ENCODE measurements at places on chromosomes 12 and 14.

- no peak for DNase-seq
Measured at GRCh38 chr12:48349471-48349870, 1.2 kb downstream of the ZNF641 start.

GRCh38 chr12:126488806-126489205 lies 1423.6 kb downstream of the AACS start:
- DNase-seq = no peak

DNA sequence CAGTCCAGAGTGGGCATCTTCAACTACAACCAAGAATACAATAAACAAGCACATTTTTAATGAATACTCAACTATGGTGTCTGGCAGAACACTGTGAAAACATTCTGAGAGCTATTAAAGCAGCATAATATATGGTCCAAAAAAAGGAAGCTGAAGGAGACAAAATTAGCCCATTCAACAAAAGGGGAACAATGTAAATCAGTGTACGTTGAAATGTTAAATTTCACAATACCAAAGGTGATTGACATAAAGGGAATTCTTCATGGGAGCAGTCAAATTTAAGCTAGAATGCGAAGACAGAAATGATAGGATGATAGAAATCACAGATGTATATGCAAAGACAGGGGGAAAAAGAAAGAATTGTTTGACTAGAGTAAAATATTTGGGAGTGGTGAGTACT lies 41.3 kb upstream of the SYCP3 start:
- DNase-seq = no peak

DNA sequence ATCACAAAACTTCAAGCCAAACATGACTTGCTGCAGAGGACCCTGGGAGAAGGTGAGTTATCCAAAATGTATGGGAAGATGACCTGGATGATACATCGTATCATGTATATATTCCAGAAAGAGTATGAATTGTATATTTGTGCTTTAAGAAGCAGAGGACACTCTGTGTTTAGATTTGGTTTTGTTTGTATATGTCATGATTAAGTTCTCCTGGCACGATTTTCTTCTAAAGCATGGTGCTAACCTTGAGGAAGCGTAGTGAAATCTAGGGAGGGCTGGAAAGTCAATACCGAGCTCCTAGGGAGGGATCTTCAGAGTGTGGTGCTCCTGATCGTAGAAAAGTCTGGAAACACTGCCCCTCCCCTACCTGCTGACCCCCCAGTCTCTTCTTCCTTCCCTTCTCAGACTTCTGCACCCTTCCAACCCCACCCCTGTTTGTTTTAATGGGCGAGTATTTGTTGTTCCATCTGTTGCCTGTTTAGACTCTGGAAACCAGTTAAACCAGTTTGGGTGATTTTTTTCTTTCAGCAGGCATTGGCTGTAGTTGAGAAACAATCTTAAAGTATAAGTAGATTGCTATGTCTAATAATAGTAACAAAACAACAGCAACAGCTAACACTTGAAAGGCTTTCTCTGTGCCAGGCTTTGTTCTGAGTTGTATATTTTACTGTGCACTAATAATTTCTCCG lies 141.6 kb downstream of the KICS2 start:
- DNase-seq = no peak

GRCh38 chr12:127964717-127965116 lies 302.3 kb upstream of the TMEM132C start:
- DNase-seq = no peak

DNA sequence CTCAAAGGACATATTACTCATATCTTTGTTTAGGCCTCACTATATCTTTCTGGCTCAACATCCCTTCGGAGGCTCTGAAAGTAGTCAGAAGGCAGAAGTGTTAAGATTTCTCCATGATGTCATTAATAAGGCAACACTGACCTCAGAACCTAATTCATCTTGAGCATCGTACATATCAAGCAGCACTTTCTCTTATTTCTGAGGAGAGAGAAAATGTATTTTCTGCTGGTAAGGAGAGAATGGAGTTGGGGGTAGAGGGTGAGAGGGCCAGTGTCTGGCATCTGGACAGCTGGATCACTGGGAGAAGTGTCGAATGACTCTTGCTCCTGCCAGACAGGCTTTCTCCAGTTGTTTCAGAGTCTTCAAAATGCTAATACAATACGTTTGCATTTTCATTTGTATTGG lies 213.2 kb upstream of the PRICKLE1 start:
- no peak for DNase-seq

DNA sequence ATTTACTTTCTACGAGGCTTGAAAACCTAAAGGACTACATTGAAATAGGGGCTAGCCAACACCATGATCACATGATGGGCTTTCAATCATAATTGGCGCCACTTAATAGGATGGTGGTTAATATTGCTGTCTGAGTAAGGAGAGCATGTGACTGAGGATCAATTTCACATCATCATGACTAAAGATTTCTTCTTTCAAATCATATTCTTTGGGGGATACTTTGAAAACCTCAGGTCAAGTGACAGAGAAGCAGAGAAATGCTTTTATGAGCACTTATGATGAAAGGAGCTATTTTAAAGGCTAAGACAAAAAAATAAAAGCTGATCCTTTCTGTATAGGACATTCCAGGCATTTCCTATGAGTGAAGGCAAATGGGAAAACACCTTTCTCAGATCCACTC lies 42.9 kb upstream of the KRAS start:
- no peak for DNase-seq

DNA sequence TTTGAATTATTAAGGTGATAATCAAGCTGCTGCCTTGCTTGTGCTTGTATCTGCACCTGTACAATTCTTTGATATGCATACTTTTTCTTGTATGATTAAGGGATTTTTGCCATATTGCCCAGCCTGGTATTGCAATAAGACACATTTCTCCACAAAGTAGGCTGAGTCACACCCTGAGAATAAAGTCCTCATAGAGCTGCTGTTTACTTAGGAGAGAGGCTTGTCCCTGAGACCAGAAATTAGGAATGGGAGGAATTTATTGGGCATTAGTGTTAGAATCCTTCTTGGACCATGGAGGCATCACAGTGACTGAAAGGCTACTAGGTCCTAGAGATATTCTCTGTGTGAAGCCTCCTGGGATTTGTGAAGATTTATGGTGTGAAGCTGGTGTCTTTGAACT lies 506.8 kb upstream of the FBXO33 start:
- DNase-seq = no peak

- DNase-seq = no peak
Measured at GRCh38 chr14:70816525-70816924, 7.2 kb upstream of the MAP3K9 start.

- DNase-seq = no peak
Measured at GRCh38 chr14:54652188-54652587, 85.3 kb downstream of the SAMD4A start.
